ENCODE measurements at places on chromosomes 4 and X.

- no peak for DNase-seq
Measured at GRCh38 chr4:85495621-85496020, 20.7 kb downstream of the ARHGAP24 start.

- DNase-seq, result no peak
Measured at GRCh38 chr4:111761531-111761930, 383.7 kb upstream of the FAM241A start.

- no peak for DNase-seq
Measured at GRCh38 chr4:145011636-145012035, 86.4 kb downstream of the ANAPC10 start.

DNA sequence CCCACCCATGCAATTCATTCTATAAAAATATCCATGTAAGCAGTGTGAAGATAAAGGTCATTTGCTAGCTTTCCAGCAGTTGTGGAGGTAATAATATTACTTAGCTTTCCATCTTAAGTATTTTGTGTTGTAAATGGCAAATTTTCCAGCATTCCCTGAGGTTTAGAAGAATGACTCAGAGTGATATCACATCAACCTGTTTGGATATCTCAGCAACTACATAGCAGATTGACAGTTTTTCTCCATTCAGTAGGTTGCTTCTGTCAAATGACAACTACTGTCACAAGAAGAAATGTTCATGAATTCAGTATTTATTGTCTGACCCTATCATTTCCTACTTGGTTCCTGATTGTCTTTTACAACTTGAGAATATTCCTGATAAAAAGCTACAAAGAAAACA, 434.9 kb upstream of the GALNTL6 start:
- DNase-seq, result no peak

DNA sequence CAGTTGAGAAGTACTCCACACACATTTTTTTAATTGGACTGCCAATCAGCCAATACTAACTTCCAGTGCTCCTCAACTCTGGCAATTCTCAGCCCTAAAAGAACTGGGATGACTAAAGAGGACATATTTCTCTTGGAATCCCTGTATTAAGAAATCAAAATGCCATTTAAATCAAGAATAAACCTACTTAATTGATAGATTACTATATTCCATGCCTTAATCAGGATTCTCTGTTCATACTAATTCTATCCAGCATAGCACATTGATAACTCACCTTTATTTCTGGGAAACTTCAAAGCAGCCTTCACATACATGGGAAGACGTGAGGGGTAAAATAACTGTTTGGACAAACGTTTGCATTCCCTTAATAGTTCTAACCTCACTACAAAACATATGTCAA, 93.0 kb upstream of the DKK2 start:
- no peak for DNase-seq

Data from stimulated activated CD8-positive, alpha-beta memory T cell treated with anti-CD3 and anti-CD28 coated beads, Interleukin-7, amount 100 ng/mL, for 24 hours (primary cell).